ENCODE measurements at places on chromosomes 7 and 10.

GRCh38 chr7:83882551-83882950 is 233.6 kb upstream of the SEMA3E start:
- peak; percentile 7 for DNase-seq

GRCh38 chr7:150897502-150898474 is 45.5 kb downstream of the AOC1 start:
- DNase-seq = no peak

DNA sequence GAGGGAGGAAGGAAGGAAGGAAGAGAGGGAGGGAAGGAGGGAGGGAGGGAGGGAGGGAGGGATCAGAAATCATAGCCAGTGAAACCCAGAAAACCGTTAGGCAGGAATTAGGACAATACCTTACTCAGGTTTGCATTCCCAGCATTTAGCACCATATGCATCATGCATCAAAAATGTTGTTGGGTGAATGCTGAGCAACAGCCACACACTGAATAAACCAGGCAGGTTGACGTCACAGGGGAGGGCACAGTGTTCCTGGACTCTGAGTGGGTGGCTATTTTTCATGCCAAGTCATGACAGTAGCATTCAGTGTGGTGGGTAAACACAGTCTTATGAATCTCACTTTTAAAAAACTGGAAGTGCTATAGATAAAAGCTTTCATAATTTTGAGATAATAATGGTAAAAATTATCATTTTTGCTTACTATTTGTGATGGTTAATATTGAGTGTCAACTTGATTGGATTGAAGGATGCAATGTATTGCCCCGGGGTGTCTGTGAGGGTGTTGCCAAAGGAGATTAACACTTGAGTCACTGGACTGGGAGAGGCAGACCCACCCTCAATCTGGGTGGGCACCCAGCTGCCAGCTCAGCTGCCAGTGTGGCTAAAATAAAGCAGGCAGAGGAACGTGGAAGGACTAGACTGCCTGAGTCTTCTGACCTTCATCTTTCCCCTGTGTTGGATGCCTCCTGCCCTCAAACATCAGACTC is 199.1 kb upstream of the PRKCQ start:
- DNase-seq = peak; percentile 89

DNA sequence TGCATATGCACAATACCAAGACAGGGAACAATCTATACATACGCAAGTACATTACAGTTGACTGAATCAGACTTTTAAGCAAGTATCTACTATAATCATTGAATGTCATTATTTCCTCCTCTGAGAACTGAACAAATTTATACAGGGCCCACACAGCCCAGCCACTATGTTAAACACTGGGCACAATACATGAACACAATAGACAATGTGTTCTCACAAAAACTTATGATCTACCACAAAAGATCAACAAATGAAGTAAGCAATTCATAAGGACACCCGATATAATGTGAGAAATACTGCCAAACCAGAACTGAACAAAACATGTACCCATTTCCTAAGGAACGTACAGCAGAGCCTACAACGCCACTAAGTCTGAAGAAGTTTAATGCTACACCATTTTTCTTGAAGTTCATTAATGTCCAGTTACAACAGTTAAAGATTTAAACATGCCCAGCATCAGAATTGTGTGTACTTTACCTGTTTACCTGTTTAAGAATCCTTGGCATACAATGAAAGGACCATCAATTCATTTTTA is 31.5 kb downstream of the SHTN1 start:
- DNase-seq = no peak

GRCh38 chr7:88307412-88307811 is 718 bp upstream of the STEAP4 start:
- no peak for DNase-seq

- no peak for DNase-seq
These were observed 121.8 kb downstream of the CAMK1D start for GRCh38 chr10:12471135-12471534.

DNA sequence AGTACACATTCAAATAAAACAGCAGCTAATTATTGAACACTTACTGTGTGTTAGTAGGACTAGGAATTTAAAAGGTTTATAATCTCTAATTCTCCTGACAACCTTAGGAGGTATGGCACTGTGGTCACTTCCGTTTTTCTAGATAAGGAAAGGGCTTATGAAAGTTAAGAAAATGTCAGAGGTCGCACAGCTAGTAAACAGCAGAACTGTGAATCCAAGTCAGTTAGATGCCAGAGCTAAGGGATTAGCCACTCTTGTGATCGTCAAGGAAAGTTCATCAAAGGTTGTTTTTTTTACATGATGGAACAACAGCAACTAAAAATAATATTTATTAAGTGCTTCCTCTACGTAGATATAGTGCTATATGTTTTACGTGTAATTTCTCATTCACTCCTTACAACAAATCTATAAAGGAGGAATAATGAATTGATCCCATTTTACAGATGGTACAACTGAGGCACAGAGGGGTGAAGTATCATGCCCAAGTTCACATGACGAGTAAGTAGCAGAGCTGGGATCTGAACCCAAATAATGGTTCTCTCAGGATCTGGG is 84.9 kb downstream of the NAMPT start:
- DNase-seq = no peak

- DNase-seq = no peak
These were observed 99.6 kb upstream of the NPS start for GRCh38 chr10:127449490-127449889.

DNA sequence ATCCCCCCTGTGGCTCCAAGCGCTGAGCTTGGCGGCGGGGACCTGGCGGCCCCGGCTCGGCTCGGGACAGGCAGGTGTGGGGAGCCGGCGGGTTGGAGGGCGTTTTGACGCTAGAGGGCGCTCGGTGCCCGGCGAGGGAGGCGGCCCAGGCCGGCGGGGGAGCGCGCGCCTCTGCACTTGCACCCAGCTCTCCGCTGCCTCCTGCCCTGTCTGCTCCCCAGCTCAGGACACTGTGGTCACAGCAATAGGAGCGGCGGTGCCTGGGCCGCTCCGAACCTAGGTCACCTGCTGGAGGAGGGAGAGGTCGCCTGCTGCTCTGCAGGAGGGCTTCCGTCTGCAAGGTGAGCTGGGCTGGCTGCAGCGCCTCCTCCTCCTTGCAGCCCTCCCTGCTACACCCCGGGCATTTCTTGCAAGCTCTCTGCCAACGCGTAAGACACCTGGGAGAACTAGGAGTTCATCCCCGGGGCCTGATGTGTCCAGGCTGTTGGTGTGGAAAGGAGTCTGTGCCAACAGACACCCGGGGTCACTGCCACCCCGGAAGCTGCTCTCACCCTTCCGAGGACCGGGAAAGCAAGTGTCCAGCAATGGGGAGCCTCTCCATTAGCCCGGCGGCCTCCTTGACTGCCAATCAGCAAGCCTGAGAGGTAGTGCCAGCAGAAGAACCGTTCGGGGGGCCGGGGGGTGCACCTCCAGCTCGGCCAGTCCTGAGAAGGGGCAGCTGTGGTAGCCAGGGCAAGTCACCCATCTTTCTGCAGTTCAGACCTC is 620.4 kb downstream of the GALNT17 start:
- no peak for DNase-seq

GRCh38 chr10:114553436-114553835 is 104.6 kb downstream of the ABLIM1 start:
- DNase-seq = no peak

DNA sequence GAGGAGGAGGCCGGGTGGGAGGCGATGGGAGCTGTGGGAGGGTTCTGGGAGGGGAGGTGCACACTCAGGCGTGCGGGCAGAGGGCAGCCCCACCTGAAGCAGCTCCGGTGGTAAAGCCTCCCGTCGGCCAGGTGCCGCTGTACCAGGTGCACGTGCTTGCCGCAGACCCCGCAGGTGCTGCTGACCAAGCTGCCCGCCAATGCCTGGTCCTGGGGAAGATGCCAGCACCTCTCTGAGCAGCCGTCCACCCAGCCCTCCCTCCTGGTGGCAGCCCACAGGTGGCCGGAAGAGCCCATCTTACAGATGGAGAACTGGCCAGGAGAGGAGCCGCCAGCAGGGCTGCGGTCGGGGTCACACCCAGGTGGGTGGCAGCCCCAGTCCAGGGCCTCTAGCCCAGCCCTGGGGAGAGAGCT is 12.6 kb downstream of the MICALL2 start:
- DNase-seq = no peak

DNA sequence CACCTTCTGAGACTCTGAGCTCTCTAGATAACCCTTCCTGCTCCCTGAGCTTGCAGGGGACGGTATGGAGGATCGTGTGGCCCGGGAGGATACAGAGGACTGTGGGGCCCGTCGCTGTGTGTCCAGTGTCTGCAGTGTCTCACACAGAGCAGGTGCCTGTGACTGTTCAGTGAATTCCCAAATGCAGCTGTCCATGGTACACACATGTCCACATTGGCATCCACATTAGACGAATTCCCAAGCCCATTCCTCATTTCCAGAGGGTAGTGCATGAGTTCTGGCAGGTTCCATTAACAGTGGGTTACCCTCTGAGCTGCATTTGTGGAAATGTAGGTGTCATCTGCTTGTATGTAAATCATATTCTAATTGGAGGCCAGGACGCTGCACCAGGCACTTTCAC is 39.5 kb downstream of the WDFY4 start:
- DNase-seq = no peak

GRCh38 chr7:134935701-134936100 is 50.6 kb upstream of the AGBL3 start:
- DNase-seq = no peak

DNA sequence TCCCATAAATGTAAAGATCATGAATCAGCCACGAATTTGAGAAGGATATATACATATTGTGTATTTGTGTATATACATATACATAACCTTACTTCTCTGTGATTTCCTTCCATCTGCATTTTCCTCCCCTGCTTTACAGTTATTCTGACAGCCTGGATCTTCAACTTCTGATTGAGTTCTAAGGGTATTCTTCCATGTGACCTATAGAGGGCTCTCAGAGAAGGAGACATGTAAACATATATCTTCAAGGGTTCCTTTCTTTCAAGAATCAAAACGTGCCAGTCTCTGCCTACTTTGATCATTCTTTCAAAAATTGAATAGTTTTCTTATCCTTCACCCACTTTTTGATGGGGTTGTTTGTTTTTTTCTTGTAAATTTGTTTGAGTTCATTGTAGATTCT is 453.7 kb upstream of the POT1 start:
- no peak for DNase-seq

- DNase-seq = no peak
These were observed 152.1 kb downstream of the SNX10 start for GRCh38 chr7:26443751-26444150.

DNA sequence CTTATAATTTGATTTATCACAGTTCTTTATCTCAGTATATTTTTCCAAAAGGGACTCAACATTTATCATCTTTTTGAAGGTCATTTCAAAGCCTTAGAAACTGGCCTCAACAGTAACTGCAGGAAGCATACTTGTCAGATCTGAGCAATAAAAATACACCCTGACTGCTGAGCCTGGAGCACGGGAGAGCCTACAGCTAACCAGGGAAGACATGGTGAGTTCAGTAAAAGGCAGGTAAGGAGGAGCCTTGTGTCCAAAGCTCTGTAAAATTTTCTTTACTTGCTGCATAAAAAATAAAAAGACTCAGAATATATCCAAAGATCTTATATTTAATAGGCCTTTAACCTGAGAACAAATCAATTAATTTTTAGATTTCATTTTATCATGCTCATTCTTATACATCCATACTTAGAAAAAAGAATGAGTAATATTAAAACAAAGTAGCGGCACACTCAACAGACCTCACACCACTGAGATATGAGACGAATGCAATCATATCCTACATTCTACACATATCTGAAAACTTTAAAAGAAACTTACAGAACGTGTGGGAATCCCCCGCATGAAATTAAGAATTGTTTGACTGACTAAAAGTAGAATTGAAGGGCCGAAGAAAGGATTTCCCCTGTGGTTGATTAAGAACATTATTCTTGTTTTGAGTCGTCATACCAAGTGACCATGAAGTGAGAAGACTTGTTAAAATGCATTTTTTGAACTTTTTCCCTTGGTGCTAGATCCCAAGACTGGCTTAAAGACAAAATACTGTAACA is 296.4 kb upstream of the MKLN1 start:
- DNase-seq = no peak

- no peak for DNase-seq
These were observed 30.7 kb downstream of the ELFN1 start for GRCh38 chr7:1700536-1701333.

GRCh38 chr10:73887294-73888039 is 13.1 kb upstream of the CAMK2G start:
- peak; percentile 72 for DNase-seq

DNA sequence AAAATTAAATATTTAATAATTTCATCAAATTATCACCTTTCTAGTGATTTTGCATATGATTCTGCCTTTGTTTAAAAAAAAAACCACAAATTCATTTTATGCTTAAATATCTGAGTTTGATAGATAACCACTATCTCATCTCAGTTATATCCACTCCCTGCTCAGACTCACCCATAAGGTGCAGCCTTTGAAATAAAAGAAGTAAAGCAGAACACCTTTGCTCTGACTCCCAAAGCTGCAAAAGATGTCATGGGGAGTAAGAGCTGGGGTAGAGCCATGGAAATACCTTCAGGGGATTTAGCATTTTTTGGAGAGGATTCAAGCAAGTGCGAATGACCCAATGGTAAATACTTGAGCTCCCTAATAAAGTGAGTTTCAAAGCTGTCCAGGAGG is 15.1 kb upstream of the CYP3A5 start:
- no peak for DNase-seq

- DNase-seq = peak; percentile 37
These were observed 10.8 kb upstream of the PON1 start for GRCh38 chr7:95335093-95335492.

DNA sequence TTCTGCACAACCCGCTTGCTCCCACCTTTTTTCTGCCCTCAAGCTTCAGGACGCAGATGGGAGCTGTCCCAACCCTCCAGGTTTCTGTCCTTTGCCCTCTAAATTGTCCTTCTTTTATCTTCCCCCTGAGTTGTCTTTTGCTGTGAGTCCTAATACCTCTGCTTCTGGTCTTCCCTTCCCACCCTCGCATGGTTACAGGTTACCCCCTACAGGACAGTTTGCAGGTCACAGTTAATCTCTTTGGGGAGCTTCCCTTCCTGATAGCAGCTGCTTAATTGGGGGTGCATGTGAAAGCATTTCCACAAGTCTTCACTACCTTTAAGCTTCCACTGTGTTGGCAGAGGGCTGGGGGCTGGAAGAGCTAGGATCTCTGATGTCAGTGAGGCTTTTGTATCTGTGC is 121.5 kb upstream of the CXCL12 start:
- DNase-seq = no peak

- DNase-seq = no peak
These were observed 86.2 kb upstream of the AOAH start for GRCh38 chr7:36810489-36810888.
